ENCODE measurements at places on chromosomes 3 and 15. TPM values are rescaled to one million over a fixed set of nuclear protein-coding genes. Genes with fewer than 3 reads are reported as not detected.

DNA sequence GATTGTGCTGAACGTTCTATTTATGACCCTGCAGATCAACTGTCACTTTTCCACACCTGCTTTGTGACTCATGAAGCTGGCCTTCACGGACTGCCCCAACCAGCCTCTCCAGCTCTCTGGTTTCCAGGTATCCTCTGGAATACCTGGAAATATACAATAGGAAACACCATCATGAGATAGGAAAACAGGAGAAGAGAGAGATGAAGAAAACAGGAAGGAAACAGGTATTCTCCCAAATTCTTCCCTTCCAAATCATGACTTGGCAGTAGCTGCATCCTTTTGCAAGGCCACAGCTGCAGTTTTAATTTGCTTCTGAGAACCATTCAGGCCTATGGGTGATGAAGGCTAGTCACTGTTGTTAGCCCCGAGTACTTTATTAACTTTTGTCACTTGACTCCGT lies 909.1 kb downstream of the EPHA3 start:
- no peak for DNase-seq

DNA sequence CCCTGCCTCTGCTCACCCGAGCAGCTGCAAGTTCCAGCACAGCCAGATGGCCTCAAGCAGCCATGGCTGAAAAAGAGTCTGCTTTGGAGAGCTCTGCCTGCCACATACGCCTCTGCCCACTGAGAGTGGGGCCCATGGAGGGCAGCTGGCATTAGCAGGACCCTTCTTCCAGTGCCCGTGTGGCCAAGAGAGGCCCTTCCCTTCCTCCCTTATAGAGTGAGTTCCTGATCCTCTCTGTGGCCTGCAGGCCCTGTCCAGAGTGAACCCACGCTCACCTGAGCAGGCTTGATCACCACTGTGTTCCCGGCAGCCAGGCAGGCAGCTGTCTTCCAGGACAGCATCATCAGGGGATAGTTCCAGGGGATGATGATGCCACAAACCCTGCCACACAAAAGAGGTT lies 41.4 kb upstream of the SLC41A3 start:
- no peak for DNase-seq

- no peak for DNase-seq
These were observed 84.2 kb upstream of the ZNF280D start for GRCh38 chr15:56817321-56818080.

DNA sequence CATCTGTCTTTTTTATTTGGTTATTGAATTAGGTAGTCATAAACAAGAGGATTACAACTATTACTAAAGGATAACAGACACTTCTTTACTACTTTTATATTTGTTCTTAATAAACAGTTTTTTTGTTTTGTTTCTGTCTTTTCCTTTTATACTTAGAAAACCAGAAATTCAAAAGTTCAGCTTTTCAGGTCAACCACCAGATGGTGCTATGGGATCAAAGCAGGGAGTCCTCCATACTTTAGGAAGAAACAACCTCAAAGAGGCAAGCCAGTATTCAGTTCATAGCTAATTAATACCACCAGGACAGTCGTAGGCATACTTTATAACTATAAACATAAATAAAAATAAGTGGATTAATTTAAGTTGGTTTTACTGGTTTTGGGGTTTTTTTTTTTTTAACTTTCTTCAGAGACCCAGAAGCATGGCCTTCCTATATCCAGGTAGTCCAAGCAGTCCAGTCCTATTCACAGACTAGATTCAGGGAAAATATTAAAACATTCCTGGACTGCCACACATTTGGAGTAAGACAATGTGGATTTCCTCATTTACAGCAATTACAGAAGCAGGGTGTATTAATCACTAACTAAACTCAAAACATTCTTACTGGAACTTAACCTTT lies 16.0 kb upstream of the EID1 start:
- peak; percentile 7 for DNase-seq

DNA sequence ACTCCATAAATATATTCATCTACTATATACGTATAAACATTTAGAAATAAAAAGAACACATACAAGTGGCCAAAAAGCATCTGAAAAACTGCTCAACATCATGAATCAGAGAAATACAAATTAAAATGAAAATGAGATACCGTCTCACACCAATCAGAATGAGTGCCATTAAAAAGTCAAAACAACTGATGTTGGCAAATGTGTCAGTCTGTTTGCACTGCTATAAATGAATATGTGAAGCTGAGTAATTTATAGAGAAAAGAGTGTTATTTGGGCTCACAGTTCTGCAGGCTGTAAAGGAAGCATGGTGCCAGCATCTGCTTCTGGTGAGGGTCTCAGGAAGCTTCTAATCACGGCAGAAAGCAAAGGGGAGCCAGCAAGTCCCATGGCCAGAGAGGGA lies 620.3 kb upstream of the CCDC54 start:
- no peak for DNase-seq

- DNase-seq, result no peak
These were observed 238.6 kb downstream of the CHL1 start for GRCh38 chr3:435161-435560.

GRCh38 chr3:147191795-147192385 lies 214.5 kb downstream of the ZIC4 start:
- no peak for DNase-seq

Gene SAMMSON
- total RNA-seq, result not detected

Data from activated T-cell treated with anti-CD3 and anti-CD28 coated beads, Interleukin-2, amount 50 U/mL, for 4 hours (primary cell).